Upper lobe of right lung (tissue), 1 donor: ENCODE measurements at places on chromosomes 1 and 21. TPM values are rescaled to one million over a fixed set of nuclear protein-coding genes. Genes with fewer than 3 reads are reported as not detected.
A peak's percentile ranks its signal among the peaks of the same experiment; 100 is the strongest.

GRCh38 chr21:41368735-41369104 is 6.9 kb downstream of the MX2 start:
- no peaks in the 10 kb centered on the region for H3K27me3 ChIP-seq
- no peak overlapping the region for H3K4me3 ChIP-seq
- peak overlapping the region; percentile 12 for H3K27ac ChIP-seq
- H3K36me3 ChIP-seq: no peaks in the 10 kb centered on the region
- DNase-seq: no peak
- peaks cover 1% of the 10 kb centered on the region for H3K4me1 ChIP-seq

- no peaks in the 10 kb centered on the region for H3K27me3 ChIP-seq
- DNase-seq: no peak
- H3K4me1 ChIP-seq: peaks cover 33% of the 10 kb centered on the region
Measured at GRCh38 chr1:198679535-198680173, 40.8 kb downstream of the PTPRC start.

DNA sequence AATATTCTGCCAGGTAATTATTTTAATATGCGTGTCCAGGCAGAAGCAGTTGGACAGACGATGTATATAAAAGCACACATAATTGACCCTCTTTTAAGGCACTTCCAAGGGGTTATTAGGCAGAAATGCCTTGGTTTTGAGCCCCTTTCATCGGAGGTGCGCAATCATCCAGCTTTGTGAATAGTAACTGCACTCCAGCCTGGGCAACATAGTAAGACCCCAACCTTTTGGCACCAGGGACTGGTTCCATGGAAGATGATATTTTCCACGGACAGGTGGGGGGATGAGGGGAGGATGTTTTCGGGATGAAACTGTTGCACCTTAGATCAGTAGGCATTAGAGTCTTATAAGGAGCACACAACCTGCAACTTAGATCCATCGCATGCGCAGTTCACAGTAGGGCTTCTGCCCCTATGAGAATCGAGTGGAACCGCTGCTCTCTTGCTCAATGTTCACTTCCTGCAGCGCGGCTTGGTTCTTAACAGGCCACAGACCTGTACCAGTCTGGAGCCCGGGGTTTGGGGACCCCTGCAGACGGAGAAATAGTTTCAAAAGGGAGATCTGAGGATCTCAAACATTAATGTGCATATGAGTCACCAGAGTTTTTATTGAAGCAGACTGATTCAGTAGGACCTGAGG is 1.8 kb upstream of the MCOLN2 start:
- H3K4me3 ChIP-seq: peak overlapping the region; percentile 65
- no peaks in the 10 kb centered on the region for H3K36me3 ChIP-seq

CHIT1 gene
- 751 TPM for total RNA-seq
